Stimulated activated CD8-positive, alpha-beta memory T cell treated with anti-CD3 and anti-CD28 coated beads, Interleukin-7, amount 100 ng/mL, for 24 hours (primary cell): ENCODE measurements at places on chromosomes 7 and 10.

GRCh38 chr7:141915565-141915964, 634 bp upstream of the OR9A4 start:
- no peak for DNase-seq

- DNase-seq = no peak
Measured at GRCh38 chr7:2904202-2904601, 60.1 kb upstream of the GNA12 start.

DNA sequence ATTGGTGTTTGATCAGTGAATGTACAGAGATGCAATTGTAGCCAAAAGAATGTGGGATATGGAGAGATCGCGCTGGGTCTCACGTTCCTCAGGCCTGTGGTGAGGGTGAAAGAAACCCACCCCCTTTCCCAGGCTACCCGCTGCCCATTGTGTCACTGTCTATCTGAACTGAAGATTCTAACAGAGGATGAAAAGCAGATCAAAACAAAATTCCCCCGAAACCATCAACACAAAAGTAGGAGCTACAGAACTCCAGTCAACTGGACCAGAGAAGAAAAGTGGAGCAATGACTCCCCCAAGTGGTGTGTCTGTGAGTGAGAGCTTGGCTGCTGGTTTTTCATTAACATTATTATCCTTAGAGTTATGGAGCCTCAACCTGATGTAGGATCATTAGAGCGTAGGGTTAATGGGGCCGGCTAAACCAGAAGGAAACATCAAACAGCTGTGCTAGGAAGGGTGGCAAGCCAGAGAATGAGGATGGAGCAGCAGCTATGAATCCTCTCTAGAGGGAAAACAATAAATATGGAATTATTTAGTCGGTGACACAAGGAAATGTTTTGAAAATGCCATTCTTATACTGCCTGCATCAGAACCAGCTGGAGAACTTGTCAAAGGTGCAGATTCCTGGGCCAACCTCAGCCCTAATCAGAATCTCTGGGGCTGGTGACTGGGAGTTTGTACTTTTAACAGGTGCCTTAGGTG, 38.3 kb downstream of the AKR1B1 start:
- no peak for DNase-seq

DNA sequence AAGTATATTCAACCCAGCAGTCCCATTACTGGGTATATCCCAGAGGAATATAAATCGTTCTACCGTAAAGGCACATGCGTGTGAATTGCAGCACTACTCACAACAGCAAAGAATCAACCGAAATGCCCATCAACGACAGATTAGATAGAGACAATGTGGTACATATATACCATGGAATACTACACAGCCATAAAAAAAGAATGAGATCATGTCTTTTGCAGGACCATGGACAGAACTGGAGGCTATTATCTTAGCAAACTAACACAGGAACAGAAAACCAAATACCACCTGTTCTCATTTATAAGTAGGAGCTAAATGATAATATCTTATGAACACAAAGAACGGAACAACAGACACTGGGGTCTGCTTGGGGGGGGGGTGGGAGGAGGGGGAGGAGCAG, 44.3 kb upstream of the KLHL7 start:
- DNase-seq = no peak

DNA sequence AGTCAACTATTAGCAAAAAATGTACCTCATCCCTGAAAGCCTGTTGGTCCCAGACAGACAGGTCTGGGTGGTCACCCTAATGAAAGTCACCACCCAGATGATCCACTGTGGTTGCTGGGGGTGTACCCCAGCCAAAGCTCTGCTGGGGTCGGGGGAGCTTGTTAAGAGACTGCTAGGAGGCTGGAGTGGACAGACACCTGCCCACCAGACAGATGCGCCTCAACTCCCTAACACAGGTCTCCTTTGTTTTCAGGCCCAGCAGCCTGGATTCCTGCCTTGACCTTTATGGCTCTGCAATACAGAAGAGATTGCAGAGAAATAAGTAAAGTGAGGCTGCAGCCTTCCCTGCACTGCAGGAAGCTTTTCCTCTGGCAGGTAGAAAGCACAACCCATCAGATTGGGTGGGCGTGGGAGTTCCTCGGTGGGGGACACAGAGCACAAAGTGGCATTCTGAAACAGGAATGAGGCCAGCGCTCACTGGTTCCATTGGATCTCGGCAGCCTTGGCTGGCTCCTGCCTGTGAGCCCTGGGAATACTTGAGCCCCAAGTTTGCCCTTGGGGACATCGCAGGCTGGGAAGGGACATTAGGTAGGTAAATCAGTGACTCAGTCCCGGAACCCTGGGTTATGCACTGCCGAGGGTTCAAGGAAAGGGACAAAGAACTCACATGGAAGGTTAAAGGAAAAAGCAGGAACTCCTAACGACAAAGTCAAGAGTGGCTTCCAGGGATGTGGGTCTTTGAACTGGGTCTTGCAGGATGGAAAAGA, 18.0 kb upstream of the ZNF488 start:
- no peak for DNase-seq
